Stimulated activated CD4-positive, alpha-beta T cell treated with anti-CD3 and anti-CD28 coated beads, TNF-alpha, amount 100 ng/mL, for 1 hour (primary cell): ENCODE measurements at places on chromosomes 5 and 9.

- DNase-seq = no peak
Measured at GRCh38 chr5:132010989-132011621, 353 bp downstream of the ACSL6 start.

GRCh38 chr5:76230711-76231285, 147.6 kb downstream of the SV2C start:
- DNase-seq = no peak

- no peak for DNase-seq
Measured at GRCh38 chr5:1765141-1765879, 34.3 kb downstream of the MRPL36 start.

- no peak for DNase-seq
Measured at GRCh38 chr9:121822093-121823085, 171.0 kb downstream of the DAB2IP start.

DNA sequence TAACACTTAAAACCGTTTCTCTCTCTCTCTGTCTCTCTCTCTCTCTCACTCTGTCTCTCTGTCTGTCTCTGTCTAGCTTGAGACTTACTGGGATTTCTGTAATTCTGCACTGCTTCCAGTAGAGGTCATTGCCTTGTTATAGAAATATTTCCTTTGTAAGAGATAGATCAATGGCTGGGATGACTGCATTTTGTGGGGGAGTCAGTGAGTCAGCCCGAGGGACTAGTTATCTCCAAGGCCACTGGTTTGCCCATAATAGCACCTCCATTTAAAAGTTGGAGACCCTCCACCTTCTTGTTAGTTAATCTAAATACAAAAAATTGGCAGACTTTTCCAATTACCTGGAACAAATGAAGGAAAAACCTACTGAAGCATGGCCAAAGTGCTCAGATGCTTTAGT, 547.2 kb downstream of the LRRC70 start:
- DNase-seq = no peak

DNA sequence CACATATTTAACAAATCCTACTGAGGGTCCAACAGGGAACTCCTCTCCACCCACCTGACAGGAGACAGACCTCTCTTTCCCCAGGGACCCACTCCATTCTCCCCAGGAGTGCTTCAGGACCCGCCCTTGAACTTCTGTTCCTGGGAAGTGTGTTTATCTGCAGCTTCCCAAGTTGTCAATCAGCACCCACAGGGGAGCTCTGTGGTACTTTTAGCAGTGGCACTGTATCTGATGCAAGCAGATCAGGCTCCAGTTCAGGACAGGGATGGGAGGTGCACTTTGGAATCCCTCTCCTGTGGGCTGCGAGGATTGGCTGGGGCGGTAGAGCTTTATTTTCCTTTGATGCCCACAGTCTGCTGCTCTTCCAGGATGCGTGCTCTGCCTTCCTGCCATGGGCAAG, 8.7 kb downstream of the GALNT10 start:
- no peak for DNase-seq

GRCh38 chr5:117242028-117242427, 667.4 kb upstream of the SEMA6A start:
- no peak for DNase-seq

- DNase-seq = no peak
Measured at GRCh38 chr5:177973066-177973635, 22.9 kb downstream of the PROP1 start.

DNA sequence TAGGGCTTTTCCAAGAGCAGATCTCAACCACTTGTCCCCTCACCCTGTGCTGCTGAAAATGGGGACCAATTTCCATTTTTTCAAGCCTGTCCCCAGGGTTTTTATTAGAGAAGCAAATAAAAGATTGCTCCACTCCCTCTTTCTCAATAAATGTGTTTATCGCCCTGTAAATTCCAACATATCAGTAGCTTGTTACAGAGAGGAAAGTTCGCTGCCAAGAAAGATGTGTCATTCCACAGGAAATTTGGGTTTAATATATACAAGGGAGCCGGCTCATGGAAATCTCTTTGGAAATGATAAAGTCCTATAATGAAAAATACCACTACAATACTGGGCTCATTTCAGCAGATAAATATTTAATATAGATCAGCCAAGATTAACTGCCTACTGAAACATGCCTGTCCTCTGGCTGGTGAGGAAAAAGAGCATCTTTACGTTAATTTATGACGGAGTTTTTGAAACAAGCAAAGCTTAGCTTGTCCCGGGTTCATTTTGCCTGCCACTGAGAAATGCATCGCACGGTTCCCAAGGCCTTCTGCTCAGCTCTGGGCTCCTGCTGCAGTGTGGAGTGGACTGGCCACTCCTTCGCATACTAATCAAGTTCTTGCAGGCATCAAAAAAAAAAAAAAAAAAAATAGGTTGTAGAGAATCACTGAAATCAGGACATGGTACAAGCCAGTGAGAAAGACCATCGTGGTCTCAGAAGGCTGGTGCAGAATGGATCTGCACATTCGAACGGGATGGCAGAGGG, 84.5 kb downstream of the BRINP1 start:
- no peak for DNase-seq

GRCh38 chr5:20972419-20972925, 984.5 kb upstream of the CDH18 start:
- DNase-seq = no peak

- DNase-seq = no peak
Measured at GRCh38 chr5:165565911-165566310, 2060.5 kb downstream of the MAT2B start.

DNA sequence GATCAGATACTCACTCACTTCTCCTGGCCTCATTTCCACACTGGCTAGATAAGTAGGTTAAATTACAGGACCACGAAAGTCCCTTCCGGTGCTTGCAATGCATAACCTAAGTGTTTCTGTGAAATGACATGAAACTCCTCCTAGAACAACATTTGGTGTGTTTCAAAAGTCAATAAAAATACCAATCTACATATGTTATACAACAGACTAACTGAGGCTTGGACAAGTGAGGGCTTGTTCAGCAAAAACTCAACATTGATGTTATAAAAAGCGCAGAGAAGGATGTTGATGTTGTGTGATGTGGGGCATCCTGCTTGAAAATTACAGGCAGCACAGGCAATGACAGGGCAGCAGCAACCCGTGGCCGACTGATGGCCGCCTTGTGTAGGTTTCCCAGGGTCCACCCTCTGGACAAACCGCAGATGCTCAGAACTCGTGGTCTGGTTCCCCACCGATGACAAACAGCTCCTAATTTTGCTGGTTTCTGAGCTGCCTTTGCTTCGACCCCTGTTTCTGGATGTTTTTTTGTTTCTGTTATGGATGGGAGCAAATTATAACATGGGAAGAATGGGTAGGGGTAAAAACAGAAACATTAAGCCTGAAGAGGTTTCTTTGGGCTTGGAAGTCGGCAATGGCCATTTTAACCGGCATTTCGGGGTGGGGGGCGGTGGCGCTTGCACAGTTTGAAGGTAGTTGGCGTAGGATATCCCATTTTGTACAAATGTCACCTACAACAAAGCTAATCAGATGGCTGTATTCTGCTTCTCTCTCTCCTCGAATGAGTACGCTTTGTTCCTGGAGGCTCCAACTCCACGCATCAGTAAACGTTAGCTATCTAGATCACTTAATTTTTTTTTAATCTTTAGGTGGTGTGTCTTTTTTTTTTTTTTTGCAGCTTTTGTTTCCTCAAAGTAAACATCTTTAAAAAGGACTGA, 116.1 kb downstream of the PDZD2 start:
- no peak for DNase-seq

GRCh38 chr5:43609752-43610151, 6.8 kb downstream of the NNT start:
- no peak for DNase-seq

- DNase-seq = peak; percentile 13
Measured at GRCh38 chr5:80181618-80182211, 74.1 kb downstream of the SERINC5 start.

DNA sequence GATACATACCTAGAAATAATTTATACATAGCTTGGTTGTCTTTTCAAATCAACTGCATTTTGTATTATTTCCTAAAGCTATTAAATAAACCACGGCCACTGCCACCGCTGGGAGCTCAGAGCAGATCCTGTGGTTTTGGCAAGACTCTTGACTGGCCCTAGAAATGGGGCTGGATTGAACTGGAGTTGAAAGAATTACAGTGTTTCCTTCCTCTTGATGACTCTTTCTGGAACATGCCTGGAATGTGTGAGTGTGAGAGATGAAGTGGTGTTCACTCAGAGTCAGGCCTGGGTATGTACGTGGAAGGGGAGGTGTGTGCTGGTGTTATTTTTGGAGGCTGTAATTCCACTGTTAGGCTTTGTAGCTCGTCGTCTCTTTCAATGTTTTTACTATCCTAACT, 45.9 kb downstream of the TEK start:
- DNase-seq = no peak

- DNase-seq = no peak
Measured at GRCh38 chr5:51494821-51495220, 111.6 kb downstream of the ISL1 start.

- DNase-seq = no peak
Measured at GRCh38 chr9:122263699-122264349, 816 bp downstream of the RBM18 start.

GRCh38 chr9:79824265-79824664, 252.5 kb downstream of the TLE4 start:
- no peak for DNase-seq

DNA sequence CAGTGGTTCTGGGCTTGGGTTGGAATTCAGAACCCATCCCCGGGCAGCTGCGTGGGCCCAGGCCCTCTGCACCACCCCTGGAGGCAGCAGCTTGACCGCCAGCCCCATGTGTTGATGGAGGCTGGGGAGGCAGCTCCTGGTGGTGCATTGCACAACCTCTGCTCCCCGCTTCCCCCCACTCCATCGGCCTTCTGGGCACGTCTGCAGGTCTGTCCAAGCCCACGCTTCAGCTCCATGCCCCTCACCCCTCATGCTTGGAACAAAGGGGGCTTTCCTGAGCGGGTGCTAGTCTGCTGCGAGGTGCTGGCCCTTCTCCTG, 1.4 kb downstream of the NCS1 start:
- DNase-seq = no peak

- DNase-seq = no peak
Measured at GRCh38 chr5:140795259-140795641, 598 bp downstream of the PCDHA2 start.

DNA sequence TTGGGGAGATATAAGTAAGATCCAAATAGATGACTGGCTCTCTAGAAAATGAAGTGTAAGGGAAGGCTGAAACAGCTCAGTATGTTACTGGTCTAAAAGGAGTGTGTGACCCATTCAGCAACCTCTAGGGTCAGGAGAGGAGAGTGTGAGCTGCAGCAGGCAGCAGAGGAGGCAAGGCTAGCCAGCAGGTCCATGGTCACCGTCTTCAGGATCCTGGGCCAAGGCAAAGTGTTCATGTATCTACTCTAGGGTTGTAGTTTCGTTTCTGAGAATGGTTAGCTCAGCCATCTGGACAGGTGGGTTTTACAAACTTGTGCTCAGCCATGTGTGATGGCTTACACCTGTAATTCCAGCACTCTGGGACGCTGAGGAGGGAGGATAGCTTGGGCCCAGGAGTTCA, 13.7 kb downstream of the MYO10 start:
- DNase-seq = no peak

DNA sequence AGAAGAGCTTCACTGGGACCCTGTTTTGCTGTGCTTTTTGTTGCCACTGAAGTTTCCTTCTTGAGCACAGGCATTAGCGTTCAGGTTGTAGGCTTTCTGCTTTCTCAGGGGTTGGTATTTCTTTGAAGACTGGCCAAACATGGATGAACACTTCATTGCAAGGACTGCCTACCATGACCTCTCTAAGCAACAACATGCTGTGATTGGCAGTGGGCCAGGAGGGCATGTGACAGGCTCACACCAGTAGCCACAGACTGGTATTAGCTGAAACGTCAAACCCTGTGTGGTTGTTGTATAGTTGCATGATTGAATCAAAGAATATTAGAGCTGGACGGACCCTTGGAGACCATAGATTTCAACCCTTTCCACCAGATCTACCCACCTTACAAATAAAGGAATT, 20.0 kb upstream of the MLANA start:
- no peak for DNase-seq

DNA sequence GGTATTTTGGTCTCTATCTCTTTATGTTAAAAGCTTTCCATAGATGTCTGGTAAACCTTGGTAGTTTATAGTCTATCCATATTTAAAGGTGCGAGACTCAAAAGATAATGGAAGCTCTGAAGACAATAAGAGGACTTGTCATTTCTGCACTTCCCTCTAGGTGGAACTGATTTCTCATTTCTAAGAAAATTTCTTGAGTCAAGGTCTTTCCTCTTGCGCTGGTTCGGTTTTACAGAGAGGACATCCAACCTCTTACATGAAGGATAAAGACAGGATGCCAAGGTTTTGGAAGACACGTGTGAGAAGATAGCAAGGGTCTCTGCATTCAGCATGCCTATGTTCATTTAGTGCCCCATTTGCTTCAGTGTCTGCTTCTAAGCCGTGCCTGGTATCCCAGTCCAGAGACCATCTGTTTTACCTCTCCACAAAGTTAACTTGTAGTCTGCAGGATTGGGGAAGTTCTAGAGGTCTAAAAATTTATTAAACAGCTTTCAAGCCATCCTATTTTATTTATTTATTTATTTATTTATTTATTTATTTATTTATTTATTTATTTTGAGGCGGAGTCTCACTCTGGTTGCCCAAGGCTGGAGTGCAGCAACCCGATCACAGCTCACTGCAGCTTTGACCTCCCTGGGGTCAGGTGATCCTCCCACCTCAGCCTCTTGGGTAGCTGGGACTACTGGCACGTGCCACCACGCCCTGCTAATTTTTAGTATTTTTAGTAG, 41.6 kb downstream of the KIAA1191 start:
- DNase-seq = no peak

- no peak for DNase-seq
Measured at GRCh38 chr5:176360894-176361436, 599 bp downstream of the KIAA1191 start.

DNA sequence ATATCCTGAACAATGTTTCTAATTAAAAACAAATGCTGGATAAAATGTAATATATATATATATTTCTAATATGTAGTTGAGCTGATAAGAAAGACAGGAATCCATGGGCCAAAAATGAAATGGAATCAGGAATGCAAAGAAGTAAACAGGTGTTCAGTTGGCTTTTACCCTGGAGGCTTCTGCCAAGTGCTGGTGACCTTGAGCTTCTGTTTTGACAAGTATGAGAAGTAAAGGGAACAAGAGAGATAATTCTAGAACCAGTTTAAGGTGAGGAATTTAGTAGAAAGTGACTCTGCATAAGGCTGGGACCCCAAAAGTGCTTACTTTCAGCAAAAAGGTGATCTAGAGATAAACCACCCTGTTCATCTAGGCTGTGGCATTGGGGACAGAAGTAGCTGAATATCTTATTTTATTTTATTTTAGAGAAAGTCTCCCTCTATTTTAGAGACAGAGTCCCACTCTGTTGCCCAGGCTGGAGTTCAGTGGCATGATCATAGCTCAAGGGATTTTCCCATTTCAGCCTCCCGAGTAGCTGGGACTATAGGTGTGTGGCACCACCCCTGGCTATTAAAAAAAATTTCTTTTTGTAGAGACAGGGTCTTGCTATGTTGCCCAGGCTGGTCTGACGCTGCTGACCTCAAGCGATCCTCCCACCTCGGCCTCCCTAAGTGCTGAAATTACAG, 27.0 kb downstream of the DCAF10 start:
- DNase-seq = no peak

GRCh38 chr5:111997711-111998110, 240.7 kb upstream of the NREP start:
- DNase-seq = no peak

GRCh38 chr5:140147460-140147859, 21.7 kb downstream of the IGIP start:
- DNase-seq = no peak
